K562 (cell line): ENCODE measurements at places on chromosomes 5 and 9. TPM values are rescaled to one million over a fixed set of nuclear protein-coding genes. Genes with fewer than 3 reads are reported as not detected.

GRCh38 chr9:90906316-90907055 lies 104.9 kb downstream of the SYK start:
- DNase-seq, result no peak
- peaks cover 20% of the 10 kb centered on the region for H3K27me3 ChIP-seq
- H3K36me3 ChIP-seq, result no peaks in the 10 kb centered on the region
- H3K27ac ChIP-seq, result no peak overlapping the region

DNA sequence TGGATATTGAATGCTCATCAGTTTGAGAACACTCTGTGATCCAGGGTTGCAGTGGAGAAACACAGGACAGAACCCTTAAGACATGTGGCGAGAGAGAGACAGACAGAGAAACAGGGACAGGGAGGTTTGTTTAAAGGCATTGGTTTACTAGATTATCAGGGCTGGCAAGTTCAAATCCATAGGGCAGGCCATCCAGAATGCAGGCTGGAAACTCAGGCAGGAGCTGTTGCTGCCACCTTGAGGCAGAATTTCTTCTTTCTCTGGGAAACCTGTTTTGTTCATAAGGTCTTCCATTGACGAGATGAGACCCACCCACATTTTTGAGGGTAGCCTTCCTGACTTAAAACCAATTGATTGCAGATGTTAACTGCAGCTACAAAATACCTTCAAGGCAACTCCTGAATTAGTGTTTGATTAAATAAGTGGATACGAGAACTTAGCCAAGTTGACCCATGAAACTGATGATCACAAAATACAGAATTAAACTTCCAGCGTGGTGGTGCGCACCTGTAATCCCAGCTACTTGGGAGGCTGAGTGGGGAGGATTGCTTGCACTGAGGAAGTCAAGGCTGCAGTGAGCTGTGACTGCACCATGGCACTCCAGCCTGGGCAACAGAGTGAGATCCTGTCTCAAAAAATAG lies 55.9 kb downstream of the NSUN2 start:
- no peaks in the 10 kb centered on the region for H3K4me1 ChIP-seq
- DNase-seq, result peak; percentile 60
- H3K36me3 ChIP-seq, result no peaks in the 10 kb centered on the region
- H3K4me3 ChIP-seq, result no peak overlapping the region

- no peaks in the 10 kb centered on the region for H3K27me3 ChIP-seq
- H3K36me3 ChIP-seq, result no peaks in the 10 kb centered on the region
- H3K4me3 ChIP-seq, result no peak overlapping the region
- no peak overlapping the region for H3K27ac ChIP-seq
- no peaks in the 10 kb centered on the region for H3K4me1 ChIP-seq
Observed at GRCh38 chr5:41418220-41419031, 92.0 kb downstream of the PLCXD3 start.

DNA sequence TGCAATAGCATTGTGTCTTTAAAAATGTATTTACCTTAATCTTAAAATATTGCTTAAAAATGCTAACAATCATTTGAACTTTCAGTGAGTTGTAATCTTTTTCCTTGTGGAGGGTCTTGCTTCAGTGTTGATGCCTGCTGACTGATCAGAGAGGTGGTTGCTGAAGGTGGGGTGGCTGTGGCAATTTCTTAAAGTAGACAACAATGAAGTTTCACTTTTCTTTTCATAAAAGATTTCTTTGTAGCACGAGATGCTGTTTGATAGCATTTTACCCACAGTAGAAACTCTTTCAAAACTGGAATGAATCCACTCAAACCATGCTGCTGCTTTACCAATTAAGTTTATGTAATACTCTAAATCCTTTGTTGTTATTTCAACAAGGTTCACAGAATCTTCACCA lies 50.8 kb downstream of the NR3C1 start:
- peaks cover 2% of the 10 kb centered on the region; the same call in 1 of the 2 replicates for H3K4me1 ChIP-seq
- H3K27ac ChIP-seq, result no peak overlapping the region
- no peaks in the 10 kb centered on the region for H3K36me3 ChIP-seq
- DNase-seq, result no peak
- no peak overlapping the region for H3K4me3 ChIP-seq

DNA sequence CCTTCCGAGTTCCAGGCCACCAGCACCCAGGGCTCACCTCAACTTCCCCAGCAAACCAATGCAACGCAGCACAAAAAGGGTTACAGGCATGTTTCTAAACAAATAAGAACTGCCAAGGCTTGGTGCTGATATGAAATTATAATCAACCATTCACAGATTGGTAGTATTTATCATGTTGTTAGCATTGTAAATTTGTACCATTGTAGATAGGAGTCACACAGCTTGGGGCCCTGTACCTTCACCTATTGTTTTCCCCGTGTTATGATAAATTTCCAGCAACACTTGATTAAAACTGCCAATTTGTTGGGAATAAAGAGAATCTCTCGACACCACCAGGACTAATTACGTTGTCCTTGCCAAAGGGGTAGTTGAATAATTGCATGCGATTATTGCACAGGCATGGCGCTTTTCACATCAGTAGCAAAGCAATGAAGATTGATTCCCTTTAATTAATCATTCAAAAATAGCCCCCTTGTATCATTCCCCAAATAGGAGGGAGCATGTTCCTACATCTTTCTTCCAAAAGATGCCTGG lies 454.1 kb downstream of the ZNF608 start:
- H3K4me3 ChIP-seq, result no peak overlapping the region
- H3K27me3 ChIP-seq, result no peaks in the 10 kb centered on the region
- H3K27ac ChIP-seq, result no peak overlapping the region
- no peak for DNase-seq
- H3K4me1 ChIP-seq, result no peaks in the 10 kb centered on the region

DNA sequence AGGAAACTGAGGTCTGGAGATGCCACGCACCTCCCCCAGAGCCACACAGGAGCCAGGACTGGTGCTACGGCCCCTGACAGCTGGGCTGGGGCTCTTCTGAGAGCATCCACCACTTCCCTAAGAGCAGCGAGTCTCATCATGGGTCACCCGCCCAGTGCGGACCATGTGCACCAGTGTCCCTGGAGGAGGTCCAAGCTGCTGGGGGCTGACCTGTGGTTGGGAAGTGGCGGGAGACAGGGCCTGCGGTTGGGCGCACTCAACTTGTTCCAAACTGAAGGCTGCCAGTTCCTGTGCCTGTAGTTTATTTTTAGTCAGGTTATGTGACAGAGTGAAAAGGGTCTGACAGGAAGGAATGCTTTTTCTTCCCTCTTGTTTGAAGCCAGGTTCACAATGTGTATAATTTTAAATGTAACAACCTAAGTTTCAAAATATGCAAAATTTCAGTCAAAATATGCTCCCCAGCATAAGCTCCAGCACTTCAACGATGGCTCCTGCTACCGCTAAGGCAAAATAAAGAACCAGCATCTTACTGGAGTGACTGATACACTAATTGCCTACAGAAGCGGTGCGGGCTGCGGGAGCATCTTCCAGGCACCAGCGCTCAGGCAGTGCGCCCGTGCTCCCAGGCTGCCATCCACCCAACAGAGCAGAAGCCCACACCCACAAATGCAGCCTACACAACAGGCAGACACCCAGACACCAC lies 14.8 kb downstream of the BARHL1 start:
- H3K27ac ChIP-seq, result no peak overlapping the region
- no peak overlapping the region for H3K4me3 ChIP-seq
- peaks cover 77% of the 10 kb centered on the region for H3K36me3 ChIP-seq
- peaks cover 3% of the 10 kb centered on the region; the same call in 1 of the 2 replicates for H3K4me1 ChIP-seq

DNA sequence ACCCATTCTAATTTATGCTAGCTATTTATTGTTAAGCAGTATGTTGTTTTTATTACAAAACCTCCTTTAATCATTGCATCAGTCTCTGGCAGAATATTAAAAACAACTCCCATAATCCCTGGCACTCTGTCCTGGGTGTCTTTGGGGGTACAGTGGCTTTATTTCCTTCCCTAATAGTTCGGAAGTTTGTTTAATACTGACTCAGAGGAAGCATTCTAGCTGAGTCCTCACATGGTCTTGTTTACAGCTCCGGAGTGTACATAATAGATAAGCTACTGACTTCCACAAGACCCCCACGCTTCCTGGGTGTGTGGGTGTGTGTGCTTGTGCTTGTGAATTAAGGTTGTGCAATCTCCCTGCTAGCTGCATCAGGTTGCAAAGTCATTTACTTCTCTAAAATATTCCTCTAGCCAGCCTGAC lies 149.8 kb upstream of the CDKN2B start:
- DNase-seq, result no peak
- H3K27ac ChIP-seq, result no peak overlapping the region
- H3K36me3 ChIP-seq, result no peaks in the 10 kb centered on the region
- H3K4me1 ChIP-seq, result no peaks in the 10 kb centered on the region

GRCh38 chr5:78627175-78627574 lies 21.4 kb downstream of the LHFPL2 start:
- peak; percentile 32 for DNase-seq
- H3K36me3 ChIP-seq, result no peaks in the 10 kb centered on the region; the same call in 2 of the 3 replicates

- peak overlapping the region; percentile 83 for H3K27ac ChIP-seq
- H3K4me3 ChIP-seq, result no peak overlapping the region
- no peaks in the 10 kb centered on the region for H3K27me3 ChIP-seq
- no peaks in the 10 kb centered on the region for H3K36me3 ChIP-seq
Observed at GRCh38 chr9:135442075-135442474, 37.5 kb upstream of the PPP1R26 start.

DNA sequence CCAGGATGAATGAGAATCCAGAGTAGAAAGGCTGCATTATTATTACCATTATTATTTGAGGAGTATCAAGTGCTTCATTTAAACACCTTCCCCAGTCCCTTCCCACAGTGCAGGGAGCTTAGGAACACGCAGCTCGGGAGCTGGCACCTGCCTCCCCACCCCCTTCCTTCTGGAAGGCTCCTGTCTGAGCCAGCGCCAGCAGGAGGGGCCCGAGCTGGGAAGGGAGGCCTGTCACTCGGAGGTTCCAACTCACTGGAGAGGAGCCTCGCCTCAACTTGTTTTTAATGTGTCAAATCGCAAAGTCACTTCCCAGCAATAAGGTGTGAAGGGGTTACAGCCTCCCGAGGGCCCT lies 156.4 kb upstream of the IRX4 start:
- H3K27me3 ChIP-seq, result peaks cover 42% of the 10 kb centered on the region
- no peak overlapping the region for H3K4me3 ChIP-seq
- no peaks in the 10 kb centered on the region for H3K36me3 ChIP-seq
- no peak overlapping the region for H3K27ac ChIP-seq
- no peaks in the 10 kb centered on the region for H3K4me1 ChIP-seq

DNA sequence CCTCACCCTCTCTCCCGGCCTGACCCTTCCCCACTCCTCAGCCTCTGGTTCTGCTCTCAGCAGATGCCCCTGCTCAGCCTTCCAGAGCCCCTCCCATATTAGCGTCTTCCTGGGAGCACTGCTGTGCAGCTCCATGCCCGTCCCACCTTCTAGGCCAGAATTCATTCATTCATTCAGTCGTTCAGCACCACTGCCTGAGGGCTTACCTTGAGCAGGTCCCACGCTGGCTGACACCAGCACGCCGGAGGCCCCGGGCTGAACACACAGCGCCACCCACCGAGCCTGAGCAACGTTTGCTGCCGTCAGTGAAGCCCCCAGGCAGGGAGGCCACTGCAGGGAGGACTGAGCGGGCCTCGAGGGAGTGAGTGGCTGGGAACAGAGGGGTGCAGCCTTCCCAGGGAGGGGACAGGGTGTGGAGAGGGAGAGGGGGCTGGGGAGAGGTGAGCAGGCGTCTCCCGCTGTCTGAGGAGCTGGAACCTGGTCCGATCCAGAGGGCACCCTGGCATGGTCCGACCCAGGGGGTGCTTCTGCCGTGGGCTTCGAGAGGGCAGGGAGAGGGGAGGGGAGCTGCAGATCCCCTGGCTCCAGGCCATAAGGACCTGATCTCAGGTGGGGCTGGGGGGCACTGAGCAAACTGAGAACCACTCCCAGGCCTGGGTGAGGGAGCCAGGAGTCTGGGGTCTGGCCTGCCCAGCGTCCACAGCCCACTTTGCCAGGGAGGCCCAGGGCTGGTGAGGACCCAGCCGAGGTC lies 98.8 kb upstream of the RAPGEF1 start:
- peaks cover 17% of the 10 kb centered on the region for H3K4me1 ChIP-seq
- no peak overlapping the region for H3K4me3 ChIP-seq
- no peaks in the 10 kb centered on the region for H3K36me3 ChIP-seq
- no peak overlapping the region for H3K27ac ChIP-seq

DNA sequence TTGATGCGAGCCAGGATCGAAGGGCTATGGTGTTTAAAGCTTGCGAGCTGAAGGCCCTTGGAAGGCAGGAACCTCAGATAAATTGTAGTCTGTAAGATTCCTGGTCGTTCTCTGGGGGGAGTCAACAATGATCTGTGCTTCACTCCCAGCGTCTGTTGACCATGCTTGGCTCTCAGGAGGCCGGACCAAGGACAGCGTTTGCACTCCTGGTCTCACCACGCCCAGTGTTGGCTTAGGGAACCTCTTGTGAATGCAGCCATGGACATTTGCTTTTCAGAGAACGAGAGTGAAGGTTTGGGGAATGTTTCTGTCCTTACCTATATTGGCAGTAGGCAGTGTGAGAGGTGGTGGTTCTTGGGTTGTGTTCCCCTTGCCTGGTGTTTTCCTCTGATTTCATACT lies 60.2 kb upstream of the FAM120AOS start:
- no peaks in the 10 kb centered on the region for H3K4me1 ChIP-seq
- no peaks in the 10 kb centered on the region for H3K27me3 ChIP-seq
- peaks cover 57% of the 10 kb centered on the region; the same call in 2 of the 3 replicates for H3K36me3 ChIP-seq
- H3K27ac ChIP-seq, result no peak overlapping the region

DNA sequence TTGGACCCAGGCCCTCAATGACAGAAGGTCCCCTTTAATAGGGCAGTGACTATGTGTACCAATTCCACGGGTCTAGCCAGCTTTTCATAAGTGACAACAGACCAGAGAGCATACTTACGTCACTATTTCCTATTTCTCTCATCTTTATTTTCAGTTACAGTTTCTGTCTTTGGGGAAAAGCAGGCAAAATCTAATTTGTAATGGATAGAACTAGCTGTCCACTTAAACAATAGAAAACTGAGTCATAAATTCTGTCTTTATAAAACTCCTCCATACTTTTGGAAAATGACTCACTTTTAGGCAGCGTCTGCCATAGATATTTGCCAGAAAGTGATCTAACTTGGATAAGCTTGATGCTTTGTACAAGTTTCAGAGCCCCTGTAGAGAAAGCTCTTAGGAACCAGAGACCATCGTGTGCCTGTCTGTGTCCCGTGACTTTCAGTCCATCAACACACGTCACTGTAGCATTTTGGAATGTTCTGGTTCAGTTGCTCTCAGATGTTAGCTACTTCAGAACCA lies 101.9 kb downstream of the F2RL2 start:
- H3K27me3 ChIP-seq, result no peaks in the 10 kb centered on the region
- no peak overlapping the region for H3K4me3 ChIP-seq
- no peak overlapping the region for H3K27ac ChIP-seq
- no peak for DNase-seq
- no peaks in the 10 kb centered on the region for H3K4me1 ChIP-seq

GRCh38 chr5:38830521-38831051 lies 15.2 kb upstream of the OSMR start:
- H3K27ac ChIP-seq, result no peak overlapping the region
- H3K4me1 ChIP-seq, result no peaks in the 10 kb centered on the region; the same call in 2 of the 3 replicates
- no peaks in the 10 kb centered on the region for H3K36me3 ChIP-seq
- H3K4me3 ChIP-seq, result no peak overlapping the region
- no peak for DNase-seq
- H3K27me3 ChIP-seq, result no peaks in the 10 kb centered on the region

Gene SLC45A2
- total RNA-seq, result 0.13 and 0.16 TPM in 2 replicates

Gene NCS1
- total RNA-seq, result 22.8 and 25.0 TPM in 2 replicates

Gene BASP1
- 0.18 and 0.22 TPM in 2 replicates for total RNA-seq

Gene SPINK7
- total RNA-seq, result not detected in 2 replicates

Gene DPM2
- total RNA-seq, result 95.3 and 102 TPM in 2 replicates

Gene WNK2
- 3.3 TPM in 2 replicates for total RNA-seq

Gene LECT2
- total RNA-seq, result not detected in 2 replicates

Gene PCDH1
- 3.2 and 3.6 TPM in 2 replicates for total RNA-seq

Gene TXNDC8
- total RNA-seq, result not detected in 2 replicates
